ENCODE measurements at places on chromosomes 6 and 20. TPM values are rescaled to one million over a fixed set of nuclear protein-coding genes. Genes with fewer than 3 reads are reported as not detected.

Gene OVOL2
- total RNA-seq: 5.9 TPM

Gene GSS
- total RNA-seq: 6.7 TPM

GRCh38 chr6:431504-431903, 40.0 kb downstream of the IRF4 start:
- DNase-seq: no peak
- H3K36me3 ChIP-seq: no peaks in the 10 kb centered on the region

- H3K27me3 ChIP-seq: no peaks in the 10 kb centered on the region
- H3K36me3 ChIP-seq: no peaks in the 10 kb centered on the region
- H3K4me3 ChIP-seq: no peak overlapping the region
- no peak overlapping the region for H3K27ac ChIP-seq
- no peaks in the 10 kb centered on the region for H3K4me1 ChIP-seq
Observed at GRCh38 chr6:80789912-80790570, 683.6 kb downstream of the BCKDHB start.

Gene WFDC2
- 8.7 TPM for total RNA-seq

DNA sequence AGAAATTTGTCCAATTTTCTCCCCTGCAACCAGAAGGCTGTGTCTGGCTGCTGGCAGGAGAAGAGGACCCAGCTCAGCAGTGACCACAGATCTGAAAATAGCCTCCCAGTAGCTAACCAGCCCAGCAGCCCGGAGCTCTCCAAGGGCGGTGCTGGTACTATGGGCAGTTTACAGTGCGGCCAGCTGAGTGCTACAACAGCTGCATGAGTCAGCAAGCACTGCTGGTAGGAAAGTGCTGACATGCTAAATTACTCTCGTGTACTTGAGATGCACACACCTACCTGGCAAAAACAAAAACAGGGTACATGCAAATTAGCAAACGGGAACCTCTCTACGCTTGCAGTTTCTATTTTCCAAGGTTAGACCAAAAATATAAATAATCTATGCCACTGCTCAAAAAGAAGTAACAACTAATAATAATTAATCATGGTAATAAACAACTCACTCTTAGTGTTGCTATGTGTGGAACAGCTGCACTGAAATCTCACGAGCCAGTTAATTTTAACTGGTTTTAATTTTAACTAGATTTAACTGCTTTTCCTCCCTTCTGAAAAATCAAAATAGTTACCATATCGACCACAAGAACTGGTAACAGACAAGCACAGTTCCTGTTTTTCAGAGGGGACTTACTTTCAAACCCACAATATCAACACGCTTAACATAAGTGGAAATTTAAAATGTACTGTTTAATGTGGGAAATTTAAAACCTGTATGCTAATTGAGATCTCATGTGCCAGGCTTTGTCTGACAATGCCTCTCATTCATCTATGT, 10.8 kb downstream of the BACH2 start:
- H3K27me3 ChIP-seq: no peaks in the 10 kb centered on the region
- H3K36me3 ChIP-seq: no peaks in the 10 kb centered on the region
- DNase-seq: peak; percentile 81
- peaks cover 5% of the 10 kb centered on the region for H3K4me1 ChIP-seq

DNA sequence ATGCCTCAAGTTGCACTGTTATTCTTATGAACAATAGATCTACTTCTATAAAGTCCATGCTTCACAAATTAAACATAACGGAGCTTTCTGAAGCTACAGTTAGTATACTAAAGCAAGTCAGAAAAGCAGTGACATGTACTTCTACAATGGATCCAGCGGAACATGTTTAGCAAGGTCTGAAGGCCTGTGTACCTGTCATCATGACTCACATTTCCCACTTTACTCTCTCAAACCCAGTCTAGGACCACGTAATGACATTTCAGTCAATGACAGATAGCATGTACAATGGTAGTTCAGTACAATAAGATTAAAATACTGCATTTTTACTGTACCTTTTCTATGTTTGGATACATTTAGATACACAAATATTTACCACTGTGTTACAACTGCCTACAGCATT, 132.1 kb downstream of the MMS22L start:
- H3K36me3 ChIP-seq: no peaks in the 10 kb centered on the region
- no peak overlapping the region for H3K27ac ChIP-seq
- DNase-seq: no peak
- no peaks in the 10 kb centered on the region for H3K4me1 ChIP-seq
- no peak overlapping the region for H3K4me3 ChIP-seq
- H3K27me3 ChIP-seq: no peaks in the 10 kb centered on the region

GRCh38 chr20:57350081-57350710, 859 bp upstream of the RAE1 start:
- H3K4me1 ChIP-seq: peaks cover 7% of the 10 kb centered on the region
- H3K4me3 ChIP-seq: no peak overlapping the region
- no peaks in the 10 kb centered on the region for H3K27me3 ChIP-seq
- peaks cover 12% of the 10 kb centered on the region for H3K36me3 ChIP-seq
- no peak overlapping the region for H3K27ac ChIP-seq

Gene WFDC12
- total RNA-seq: not detected

DNA sequence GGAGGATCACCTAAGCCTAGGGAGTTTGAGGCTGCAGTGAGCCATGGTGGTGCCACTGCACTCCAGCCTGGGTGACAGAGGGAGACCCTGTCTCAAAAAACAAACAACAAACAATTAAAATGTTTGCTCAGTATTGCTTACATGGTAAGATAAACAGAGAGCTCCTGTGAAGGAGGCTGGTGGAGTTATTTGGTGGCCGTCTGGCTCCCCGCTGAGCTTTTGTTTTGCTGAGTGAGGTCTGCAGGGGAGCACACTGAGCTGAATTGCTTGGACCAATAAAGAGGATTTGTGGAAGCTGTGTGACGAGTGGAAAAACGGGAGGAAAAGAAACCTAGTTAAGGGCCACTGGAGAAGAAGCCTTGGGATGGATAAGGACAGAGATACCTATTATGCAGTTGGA, 41.1 kb upstream of the BMP6 start:
- H3K27me3 ChIP-seq: no peaks in the 10 kb centered on the region
- H3K4me1 ChIP-seq: peaks cover 7% of the 10 kb centered on the region

GRCh38 chr6:87053312-87053711, 41.6 kb downstream of the CGA start:
- H3K27ac ChIP-seq: no peak overlapping the region
- no peak overlapping the region for H3K4me3 ChIP-seq
- H3K36me3 ChIP-seq: no peaks in the 10 kb centered on the region
- H3K27me3 ChIP-seq: no peaks in the 10 kb centered on the region
- no peak for DNase-seq

- H3K27ac ChIP-seq: no peak overlapping the region
- H3K4me1 ChIP-seq: peaks cover 4% of the 10 kb centered on the region
- no peak for DNase-seq
Observed at GRCh38 chr6:125954735-125955339, 1.7 kb upstream of the HINT3 start.

- DNase-seq: no peak
- no peaks in the 10 kb centered on the region for H3K27me3 ChIP-seq
- no peak overlapping the region for H3K4me3 ChIP-seq
- no peak overlapping the region for H3K27ac ChIP-seq
- H3K4me1 ChIP-seq: no peaks in the 10 kb centered on the region
Observed at GRCh38 chr20:5216663-5217062, 89.9 kb downstream of the CDS2 start.

Gene SIRPA
- total RNA-seq: 25.8 TPM

DNA sequence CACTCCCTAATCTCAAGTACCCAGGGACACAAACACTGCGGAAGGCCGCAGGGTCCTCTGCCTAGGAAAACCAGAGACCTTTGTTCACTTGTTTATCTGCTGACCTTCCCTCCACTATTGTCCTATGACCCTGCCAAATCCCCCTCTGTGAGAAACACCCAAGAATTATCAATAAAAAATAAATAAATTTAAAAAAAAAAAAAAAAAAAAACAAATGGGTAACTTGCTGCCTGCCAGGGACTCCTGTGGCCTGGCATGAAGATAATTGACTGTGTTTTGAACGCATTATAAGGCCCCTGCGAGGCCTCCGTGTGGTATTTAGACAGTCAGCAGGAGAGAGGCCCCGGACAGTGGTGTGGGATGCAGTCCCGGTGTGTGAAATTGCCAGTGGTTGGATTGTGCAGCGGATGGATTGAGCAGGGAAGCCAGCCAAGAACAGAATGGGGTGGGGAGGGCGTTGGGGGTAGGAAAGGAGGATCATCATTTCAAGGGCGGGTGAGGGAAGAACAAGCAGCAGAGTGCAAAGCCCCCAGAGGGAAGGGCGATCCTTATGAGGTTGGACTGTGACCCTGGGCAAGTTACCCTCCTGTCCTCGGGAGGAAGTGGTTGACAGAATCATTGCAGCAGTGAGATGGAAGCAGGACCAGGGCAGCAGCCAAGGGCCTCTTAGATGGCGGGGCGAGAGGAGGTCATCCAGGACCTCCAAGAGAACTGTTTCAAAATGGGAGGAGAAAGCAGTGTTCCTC, 43.3 kb downstream of the PPARD start:
- H3K27me3 ChIP-seq: no peaks in the 10 kb centered on the region
- H3K4me1 ChIP-seq: no peaks in the 10 kb centered on the region
- H3K36me3 ChIP-seq: no peaks in the 10 kb centered on the region
- no peak overlapping the region for H3K27ac ChIP-seq

GRCh38 chr20:3863317-3863716, 16.7 kb downstream of the MAVS start:
- DNase-seq: no peak
- no peaks in the 10 kb centered on the region for H3K4me1 ChIP-seq
- H3K4me3 ChIP-seq: no peak overlapping the region
- H3K27ac ChIP-seq: no peak overlapping the region
- no peaks in the 10 kb centered on the region for H3K27me3 ChIP-seq

GRCh38 chr6:128882991-128883611, at the start of gene LAMA2:
TSS of gene LAMA2 (plus strand) at chr6:128883138. CDS start at chr6:128883246, 108 bp downstream.
- H3K36me3 ChIP-seq: no peaks in the 10 kb centered on the region
- H3K27me3 ChIP-seq: no peaks in the 10 kb centered on the region
- DNase-seq: peak; percentile 68
- H3K27ac ChIP-seq: no peak within 1 kb of the TSS
- H3K4me3 ChIP-seq: peak within 1 kb of the TSS; percentile 24

- DNase-seq: no peak
- H3K4me1 ChIP-seq: peaks cover 7% of the 10 kb centered on the region
- H3K4me3 ChIP-seq: no peak overlapping the region
- no peaks in the 10 kb centered on the region for H3K27me3 ChIP-seq
Observed at GRCh38 chr6:148770408-148771211, 23.8 kb downstream of the UST start.

Gene AVP
- not detected for total RNA-seq

Gene ZSCAN12
- total RNA-seq: 2.1 TPM

- no peak overlapping the region for H3K4me3 ChIP-seq
- DNase-seq: no peak
- H3K27ac ChIP-seq: no peak overlapping the region
Observed at GRCh38 chr6:166268431-166268830, 39.8 kb downstream of the PRR18 start.

Gene SMLR1
- 0.08 TPM for total RNA-seq

DNA sequence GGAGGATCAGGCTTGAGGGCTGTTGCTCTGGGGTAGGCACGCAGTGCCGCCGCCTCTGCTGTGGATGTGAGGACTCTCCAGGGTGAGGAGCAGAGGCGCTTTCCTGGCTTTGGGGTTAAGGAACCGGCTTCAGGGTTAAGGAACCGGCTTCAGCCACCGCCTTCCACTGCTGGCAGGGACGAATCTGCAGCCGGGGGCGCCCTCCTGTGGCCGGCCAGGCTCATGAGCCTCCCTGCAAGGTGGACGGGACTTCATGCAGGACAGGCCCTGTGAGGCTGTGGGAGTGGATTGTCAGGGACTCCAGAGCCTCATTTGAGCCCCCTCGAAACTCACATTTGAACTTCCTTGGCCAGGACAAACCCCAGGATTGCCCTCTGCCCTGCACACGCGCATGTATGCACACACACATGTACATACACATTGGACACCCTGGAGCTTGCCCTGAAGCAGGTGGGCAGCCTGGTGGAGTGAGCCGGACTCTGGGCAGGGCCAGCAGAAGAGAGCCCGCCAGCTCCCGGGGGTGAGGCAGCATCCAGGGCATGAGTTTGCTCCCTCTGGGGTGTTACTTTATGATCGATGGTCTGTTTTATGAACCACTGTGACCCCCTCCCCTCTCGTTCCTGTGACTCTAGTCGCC, 146.9 kb downstream of the PHACTR3 start:
- no peak overlapping the region for H3K4me3 ChIP-seq
- no peak overlapping the region for H3K27ac ChIP-seq
- no peaks in the 10 kb centered on the region for H3K4me1 ChIP-seq
- DNase-seq: peak; percentile 88

DNA sequence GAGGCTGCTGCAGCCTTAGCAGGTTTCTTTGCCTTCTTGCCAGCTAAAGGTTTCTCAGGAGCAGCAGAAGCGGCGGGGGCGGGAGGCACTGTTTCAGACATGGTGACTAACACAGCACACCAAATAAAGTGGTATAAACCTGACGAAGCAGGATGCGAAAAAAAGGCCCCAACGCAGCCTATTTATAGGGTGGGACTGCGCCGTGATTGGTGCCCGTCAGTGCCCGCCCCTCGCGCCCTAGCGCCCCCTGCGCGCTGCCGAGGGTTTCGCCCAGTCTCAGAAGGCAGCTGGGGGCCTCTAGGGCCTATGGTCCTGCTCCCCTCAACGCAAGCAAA, 55.0 kb downstream of the TRIM38 start:
- H3K4me1 ChIP-seq: no peaks in the 10 kb centered on the region
- DNase-seq: no peak
- no peak overlapping the region for H3K4me3 ChIP-seq
- H3K36me3 ChIP-seq: no peaks in the 10 kb centered on the region

GRCh38 chr6:152170702-152171667, 363.5 kb downstream of the ESR1 start:
- no peaks in the 10 kb centered on the region for H3K27me3 ChIP-seq
- H3K4me3 ChIP-seq: no peak overlapping the region
- H3K36me3 ChIP-seq: peaks cover 26% of the 10 kb centered on the region
- no peaks in the 10 kb centered on the region for H3K4me1 ChIP-seq

GRCh38 chr6:151681433-151682059, 125.9 kb upstream of the ESR1 start:
- H3K27me3 ChIP-seq: no peaks in the 10 kb centered on the region
- no peak overlapping the region for H3K27ac ChIP-seq
- H3K36me3 ChIP-seq: no peaks in the 10 kb centered on the region
- DNase-seq: no peak
- no peak overlapping the region for H3K4me3 ChIP-seq

GRCh38 chr6:14883921-14884320, 361.9 kb upstream of the JARID2 start:
- no peaks in the 10 kb centered on the region for H3K4me1 ChIP-seq
- no peak for DNase-seq
- no peaks in the 10 kb centered on the region for H3K27me3 ChIP-seq
- no peak overlapping the region for H3K27ac ChIP-seq
- no peak overlapping the region for H3K4me3 ChIP-seq
- H3K36me3 ChIP-seq: no peaks in the 10 kb centered on the region

DNA sequence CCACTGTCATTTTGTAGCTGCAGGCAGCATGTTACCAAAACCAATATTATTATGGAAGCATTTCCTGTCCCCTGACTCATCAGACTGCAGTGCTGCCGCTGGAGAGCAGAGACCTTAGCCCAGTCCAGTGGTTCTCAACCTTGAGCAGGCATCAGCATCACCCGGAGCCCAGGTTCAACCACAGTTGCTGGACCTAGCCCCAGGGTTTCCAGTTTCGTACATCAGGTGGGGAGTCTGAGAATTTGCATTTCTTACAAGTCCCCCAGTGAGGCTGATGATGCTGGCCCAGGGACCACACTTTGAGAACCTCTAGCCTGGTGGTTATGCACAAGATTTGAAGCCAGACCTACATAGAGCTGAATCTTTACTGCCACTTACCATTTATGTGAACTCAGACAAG, 47.3 kb downstream of the LY86 start:
- H3K36me3 ChIP-seq: no peaks in the 10 kb centered on the region
- no peaks in the 10 kb centered on the region for H3K27me3 ChIP-seq
- no peak overlapping the region for H3K4me3 ChIP-seq

GRCh38 chr20:57904314-57905105, 194.7 kb upstream of the PMEPA1 start:
- no peaks in the 10 kb centered on the region for H3K36me3 ChIP-seq
- H3K4me1 ChIP-seq: no peaks in the 10 kb centered on the region
- H3K27ac ChIP-seq: peak overlapping the region; percentile 10
- DNase-seq: no peak
